ENCODE measurements at places on chromosomes 12 and 14.

GRCh38 chr14:80414080-80414479 is 202.8 kb upstream of the DIO2 start:
- no peak for ATAC-seq

DNA sequence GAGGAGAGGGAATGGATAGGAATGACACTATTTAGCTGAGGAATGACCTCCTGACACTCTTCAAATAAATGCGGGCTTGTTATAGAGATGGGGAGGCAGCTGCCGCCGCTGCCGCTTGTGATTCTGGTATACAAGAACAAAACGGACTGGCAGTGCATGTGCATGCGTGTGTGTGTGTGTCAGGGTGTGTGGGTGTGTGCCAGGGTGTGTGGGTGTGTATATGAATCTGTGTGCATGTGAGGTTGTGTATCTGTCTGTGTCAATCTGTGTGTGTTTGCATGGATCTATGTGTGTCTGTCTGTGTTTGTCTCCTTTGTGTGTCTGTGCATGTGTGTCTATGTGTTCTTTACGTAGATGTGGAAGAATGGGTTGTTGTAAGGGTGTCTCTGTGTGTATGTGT is 26.0 kb upstream of the LHX5 start:
- ATAC-seq = no peak

- peak; percentile 92 for ATAC-seq
These were observed 61.5 kb downstream of the SPATS2 start for GRCh38 chr12:49428793-49429192.

GRCh38 chr12:72264548-72265175 is 7.5 kb upstream of the TRHDE start:
- peak; percentile 67 for ATAC-seq

DNA sequence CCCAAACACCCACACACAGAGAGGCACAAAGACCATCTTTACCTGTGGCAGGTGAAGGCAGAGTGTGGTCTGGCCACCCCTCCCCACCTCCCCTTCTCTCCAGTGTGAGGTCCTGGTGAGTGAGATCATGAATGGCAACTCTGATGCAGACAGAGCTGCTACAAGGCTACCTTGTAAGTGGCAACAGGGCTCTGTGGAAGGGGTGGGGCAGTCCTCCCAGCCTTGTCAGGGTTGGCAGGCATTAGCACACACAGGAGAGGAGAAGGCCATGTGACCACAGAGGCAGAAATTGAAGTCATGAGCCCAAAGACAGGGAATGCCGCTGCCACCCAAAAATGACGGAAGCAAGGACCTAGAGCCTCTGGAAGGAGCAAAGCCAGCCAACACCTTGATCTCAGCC is 30.7 kb downstream of the VWF start:
- ATAC-seq = peak; percentile 12

DNA sequence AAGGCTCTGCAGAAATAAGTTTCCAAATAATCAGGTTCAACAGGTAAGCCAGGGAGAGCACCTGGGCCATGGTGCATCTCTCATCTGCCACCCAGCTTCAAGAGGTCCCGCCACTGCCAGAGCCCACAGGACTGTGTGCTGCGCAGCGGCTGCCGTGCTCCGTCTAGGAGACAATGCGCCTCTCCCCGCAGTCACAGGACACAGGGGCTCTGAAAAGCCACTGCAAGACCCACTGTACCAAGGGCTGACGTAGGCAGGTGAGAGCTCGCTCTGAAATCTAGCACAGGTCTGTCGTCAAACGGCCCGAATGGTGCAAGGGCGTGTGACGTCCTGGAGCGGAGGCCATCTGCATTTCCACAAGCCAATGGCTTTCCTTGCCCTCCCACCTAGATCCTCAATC is 201.1 kb downstream of the CALM1 start:
- no peak for ATAC-seq

DNA sequence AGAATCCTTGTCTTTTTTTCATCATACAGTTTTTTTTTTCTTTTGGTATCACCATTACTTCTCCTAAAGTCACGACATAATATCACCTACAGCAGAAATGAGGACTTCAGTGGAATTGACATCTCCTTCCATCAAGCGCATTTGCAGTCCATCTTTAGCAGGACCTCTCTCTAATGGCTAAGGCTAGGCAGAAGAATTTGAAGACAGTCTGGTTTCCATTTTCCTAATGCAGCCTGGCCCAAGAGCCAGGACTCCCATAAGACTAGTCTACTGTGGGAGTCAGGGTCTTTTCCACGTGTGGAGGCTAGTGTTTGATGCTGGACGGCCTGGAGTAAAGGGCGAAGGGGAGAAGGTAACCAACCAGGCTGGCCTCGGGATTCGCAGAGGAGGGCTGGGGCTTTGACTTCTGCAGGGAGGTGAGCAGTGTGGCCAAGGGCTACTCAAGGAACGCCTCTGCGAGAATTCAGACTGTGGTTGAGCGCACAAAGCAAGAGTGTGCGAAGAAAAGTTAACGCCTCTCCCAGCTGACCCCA is 769 bp upstream of the ZNF740 start:
- peak; percentile 33 for ATAC-seq

GRCh38 chr12:109840305-109841074 is 7.3 kb upstream of the TRPV4 start:
- ATAC-seq = no peak

DNA sequence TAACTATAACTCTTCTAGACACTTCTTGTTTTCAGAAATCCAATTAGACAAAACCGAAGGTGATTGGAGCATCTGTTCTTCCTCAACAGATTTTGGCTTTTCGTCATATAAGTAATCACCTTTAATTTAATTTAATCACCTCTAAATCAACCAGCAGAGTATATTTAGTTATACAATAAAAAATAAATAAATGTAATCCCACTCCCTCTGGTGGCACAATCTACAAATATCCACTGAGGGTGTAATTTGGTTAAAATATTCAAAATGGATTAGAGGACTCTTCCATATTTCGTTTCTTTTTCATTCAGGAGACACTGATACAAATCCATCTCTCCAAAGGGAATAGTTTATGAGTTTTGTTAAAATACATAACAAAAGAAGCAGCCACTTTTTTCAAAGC is 18.3 kb upstream of the SLC35F4 start:
- ATAC-seq = no peak

GRCh38 chr12:46126050-46126727 is 135.8 kb upstream of the SCAF11 start:
- no peak for ATAC-seq

DNA sequence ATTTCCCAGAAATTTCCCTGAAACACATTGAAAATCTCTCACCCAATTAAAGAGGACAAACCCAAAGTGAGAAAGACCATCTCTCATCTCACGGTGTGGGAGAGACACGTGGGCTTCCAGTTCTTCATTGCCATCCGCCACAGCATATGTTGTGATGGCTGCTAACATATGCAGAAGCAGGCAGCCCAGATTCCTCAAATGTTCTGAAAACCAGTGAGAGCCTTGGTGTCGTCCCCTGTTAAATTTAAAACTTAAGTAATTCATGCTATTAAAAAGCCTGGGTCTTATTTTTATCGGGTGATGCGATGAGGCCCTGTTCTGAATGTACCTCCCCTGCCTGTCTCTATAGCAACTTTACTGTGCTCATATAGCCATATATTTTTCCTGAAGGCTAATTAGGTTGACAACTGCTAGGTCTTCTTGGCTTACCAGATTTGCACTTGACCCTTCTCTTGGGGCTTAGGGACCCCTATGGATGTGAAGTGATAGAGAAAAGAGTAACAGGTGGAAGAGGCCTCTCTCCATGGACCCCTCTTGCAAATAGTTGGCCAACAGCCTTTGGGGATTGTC is 2.8 kb upstream of the FGF6 start:
- no peak for ATAC-seq

DNA sequence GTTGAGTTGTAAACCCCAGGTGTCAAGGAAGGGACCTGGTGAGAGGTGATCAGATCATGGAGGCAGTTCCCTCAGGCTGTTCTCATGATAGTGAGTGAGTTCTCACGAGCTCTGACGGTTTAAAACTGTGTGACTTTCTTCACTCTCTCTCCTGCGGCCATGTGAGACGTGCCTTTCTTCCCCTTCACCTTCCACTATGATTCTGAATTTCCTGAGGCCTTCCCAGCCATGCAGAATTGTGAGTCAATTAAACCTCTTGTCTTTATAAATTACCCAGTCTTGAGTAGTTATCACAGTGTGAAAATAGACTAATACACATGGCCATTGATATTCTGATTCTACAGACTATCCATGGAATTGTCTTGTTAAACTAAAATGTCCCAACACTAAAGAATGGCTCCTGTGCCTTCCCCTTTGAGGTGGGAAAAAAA is 85.6 kb downstream of the SLC2A13 start:
- no peak for ATAC-seq

DNA sequence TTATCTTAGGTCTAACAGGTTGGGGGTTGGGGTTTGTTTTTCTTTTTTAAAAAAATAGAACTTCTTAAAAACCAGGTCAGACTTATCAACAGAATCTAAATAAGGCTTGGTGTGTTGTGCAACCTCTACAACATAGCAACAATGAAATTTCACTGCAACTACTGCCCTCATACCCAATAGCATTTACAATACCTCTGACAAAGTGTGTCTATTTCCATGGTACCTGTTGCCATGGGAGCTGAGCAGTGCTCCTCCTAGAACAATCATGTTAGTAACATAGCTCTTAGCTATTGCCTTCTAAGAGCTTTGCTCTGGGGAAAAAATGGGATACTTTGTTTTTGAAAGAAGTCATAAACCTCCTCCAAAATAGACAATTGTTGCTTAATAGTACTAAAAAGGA is 103.3 kb upstream of the CCDC175 start:
- no peak for ATAC-seq

- no peak for ATAC-seq
These were observed 103.8 kb downstream of the ARMH4 start for GRCh38 chr14:58048219-58048618.

DNA sequence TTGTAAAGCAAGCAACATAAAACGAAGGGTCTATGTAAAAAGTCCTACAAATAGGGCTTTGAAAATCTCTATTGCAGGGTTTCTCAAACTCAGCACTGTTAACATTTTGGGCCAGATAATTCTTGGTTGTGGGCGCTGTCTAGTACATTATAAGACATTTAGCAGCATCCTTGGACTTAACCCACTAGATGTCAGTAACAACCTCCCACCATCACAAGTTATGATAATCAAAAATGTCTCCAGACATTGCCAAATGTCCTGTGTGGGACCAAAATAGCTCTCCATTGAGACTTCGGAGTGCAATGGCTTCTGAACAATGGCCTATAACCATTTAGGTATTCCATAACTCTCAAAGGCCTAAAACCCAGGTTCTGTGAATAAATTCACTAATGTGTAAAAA is 22.9 kb upstream of the DHRS7 start:
- ATAC-seq = no peak

GRCh38 chr12:68495336-68496070 is 115.2 kb upstream of the RAP1B start:
- ATAC-seq = peak; percentile 59

- no peak for ATAC-seq
These were observed 863.3 kb downstream of the C12orf50 start for GRCh38 chr12:87165733-87166375.

- peak; percentile 84 for ATAC-seq
These were observed 59.7 kb downstream of the DAO start for GRCh38 chr12:108939594-108939993.

GRCh38 chr14:95701846-95702221 is 12.1 kb downstream of the TCL1A start:
- ATAC-seq = no peak

DNA sequence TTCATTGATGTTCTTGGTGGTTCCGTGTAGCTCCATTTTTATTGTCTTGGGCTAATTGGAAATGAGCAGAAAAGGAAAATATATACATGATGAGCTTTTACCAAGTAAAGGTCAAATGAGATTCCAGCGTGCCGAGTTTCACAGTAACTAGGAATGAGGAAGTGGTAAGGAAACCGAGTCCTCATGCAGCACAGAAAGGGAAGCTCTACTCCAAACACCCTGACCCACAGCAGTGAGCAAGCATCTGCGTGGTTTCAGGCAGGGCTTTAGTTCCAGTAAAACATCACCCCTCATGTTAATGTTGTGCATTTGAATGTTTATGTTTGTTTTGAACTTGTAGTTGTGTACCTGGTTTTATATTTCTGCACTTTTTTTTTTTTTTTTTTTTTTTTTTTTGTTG is 208.0 kb downstream of the SLC41A2 start:
- ATAC-seq = no peak

DNA sequence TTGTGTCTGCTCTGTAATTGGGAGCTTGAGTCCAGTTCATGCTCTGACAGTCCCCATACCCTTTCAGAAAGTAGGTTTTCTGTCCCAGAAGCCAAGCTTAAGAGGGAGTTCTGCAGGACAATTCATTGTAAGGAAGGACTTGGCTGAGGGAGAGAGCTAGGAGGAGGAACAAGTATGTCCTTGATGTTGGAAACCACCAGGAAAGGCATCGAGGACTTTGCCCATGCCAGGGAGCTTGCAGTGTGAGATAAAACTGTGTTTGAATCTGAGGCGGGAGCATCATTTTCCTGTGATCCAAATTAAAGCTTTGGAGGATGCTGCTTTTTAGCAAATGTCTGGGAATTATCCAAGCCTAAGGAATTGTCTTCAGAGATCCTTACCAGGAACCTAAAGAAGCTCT is 175.3 kb downstream of the EMP1 start:
- ATAC-seq = no peak

- no peak for ATAC-seq
These were observed 274.9 kb upstream of the MGAT4C start for GRCh38 chr12:86530996-86531655.

GRCh38 chr14:103923863-103924262 is 4.4 kb upstream of the TDRD9 start:
- ATAC-seq = no peak

DNA sequence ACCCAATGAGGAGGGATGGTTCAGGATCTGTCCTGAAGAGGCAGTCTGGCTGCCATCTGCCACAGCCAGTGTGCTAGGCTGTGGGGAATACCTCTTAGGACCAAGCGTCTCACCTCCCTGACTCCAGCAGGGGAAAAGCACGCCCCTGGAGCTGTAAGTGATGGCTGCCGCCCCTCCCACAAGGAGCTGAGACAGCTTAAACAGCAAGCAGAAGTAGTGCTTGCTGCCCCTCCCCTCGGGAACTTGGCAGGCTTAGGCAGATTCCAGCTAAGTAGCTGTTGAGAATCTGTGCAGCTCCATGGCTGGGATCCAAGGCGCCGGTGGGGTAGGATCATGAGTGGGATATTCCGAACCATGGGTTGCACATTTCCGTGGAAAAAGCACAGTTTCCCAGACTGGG is 360.4 kb upstream of the MDGA2 start:
- ATAC-seq = no peak

Data from SK-N-SH treated with all-trans-retinoic acid at 6 μM for 48 hours (cell line).